Amniotic epithelial cell (primary cell): ENCODE measurements at places on chromosomes 4 and X.

GRCh38 chrX:50111742-50112141, 89.1 kb downstream of the AKAP4 start:
- no peak for DNase-seq

DNA sequence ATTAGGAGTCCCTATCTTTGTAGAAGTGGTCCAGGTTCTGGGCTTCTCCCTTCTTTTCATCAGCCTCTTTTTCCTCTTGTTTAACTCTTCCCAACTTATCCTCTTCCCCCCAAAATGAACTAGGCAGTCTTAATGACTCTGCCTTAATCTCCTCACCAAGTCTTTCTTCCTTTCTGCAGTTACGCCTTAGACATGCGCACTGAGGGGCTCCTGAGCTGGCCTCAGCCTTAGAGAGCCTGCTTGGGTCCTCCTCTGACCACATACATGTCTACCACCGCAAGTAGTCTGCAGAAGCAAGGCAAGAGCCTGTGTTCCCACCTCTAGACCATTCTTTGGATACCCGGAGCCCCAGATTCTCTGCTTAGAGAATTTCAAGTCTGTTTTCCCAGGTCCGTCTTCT, 199.9 kb downstream of the MGST2 start:
- no peak for DNase-seq

GRCh38 chrX:27976284-27976683, 5.0 kb downstream of the DCAF8L1 start:
- no peak for DNase-seq

GRCh38 chr4:163562496-163562895, 68.0 kb downstream of the TMA16 start:
- no peak for DNase-seq

DNA sequence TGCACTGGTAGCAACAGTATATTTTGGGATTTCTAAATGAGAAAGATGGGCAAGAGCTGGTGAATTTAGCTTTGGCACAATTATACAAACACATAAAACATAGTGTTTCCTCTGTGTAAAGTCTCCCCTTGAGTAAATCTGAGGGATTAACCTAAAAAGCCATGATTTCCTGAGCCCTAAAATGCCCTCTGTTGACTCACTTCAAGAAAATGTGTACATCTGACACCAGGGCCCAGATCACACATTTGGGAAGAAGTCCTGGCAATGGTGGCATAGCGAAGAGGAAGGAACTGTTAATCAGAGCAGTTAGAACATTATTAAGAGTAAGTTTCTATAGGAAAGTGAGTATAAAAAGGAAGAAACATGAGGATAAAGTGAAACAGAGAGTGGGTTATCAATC, 338.5 kb downstream of the SPOCK3 start:
- no peak for DNase-seq

- peak; percentile 68 for DNase-seq
Observed at GRCh38 chr4:156677131-156677531, 294.5 kb downstream of the PDGFC start.

- DNase-seq: no peak
Observed at GRCh38 chr4:22625311-22625710, 67.4 kb upstream of the GBA3 start.

GRCh38 chr4:70743731-70744130, 22.0 kb downstream of the RUFY3 start:
- DNase-seq: peak; percentile 65

- peak; percentile 41 for DNase-seq
Observed at GRCh38 chr4:7434766-7435150, at the start of gene PSAPL1. PSAPL1 (minus strand) TSS chr4:7434930; CDS start chr4:7434879, 51 bp downstream.

- no peak for DNase-seq
Observed at GRCh38 chr4:96465834-96466233, 625.9 kb downstream of the PDHA2 start.

DNA sequence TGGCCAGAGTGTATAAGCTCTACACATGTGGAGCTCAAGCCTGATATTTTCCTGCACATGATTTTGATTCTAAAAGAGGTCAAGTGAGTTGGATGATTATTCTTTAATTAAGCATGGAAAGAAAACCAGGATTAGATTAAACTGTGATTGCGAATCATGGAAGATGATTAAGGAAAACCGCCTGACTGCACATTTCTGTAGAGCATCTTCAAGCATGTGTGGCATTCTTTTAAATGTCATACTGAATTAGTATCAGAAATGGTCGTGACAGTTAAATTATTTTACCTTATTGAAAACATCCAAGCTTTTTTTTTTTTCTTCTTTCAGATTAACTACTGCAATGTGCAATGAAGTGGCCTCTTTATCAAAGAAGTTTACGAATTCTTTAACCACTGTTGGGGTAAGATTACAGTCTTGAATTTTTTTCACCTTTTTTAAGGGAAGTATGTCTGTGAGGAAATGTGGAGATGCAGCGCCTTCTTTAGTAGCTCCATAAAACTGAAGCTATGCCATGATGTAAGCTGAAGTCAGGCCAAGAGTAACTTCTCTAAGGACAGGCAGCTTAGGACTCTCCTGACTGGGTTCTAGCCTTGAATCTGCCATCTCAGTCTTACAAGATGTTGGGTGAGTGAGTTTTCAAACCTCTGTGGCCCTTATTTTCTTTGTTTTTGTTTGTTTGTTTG, 67.9 kb downstream of the FAM114A1 start:
- DNase-seq: no peak

- no peak for DNase-seq
Observed at GRCh38 chr4:107035819-107036583, at the start of gene DKK2. DKK2 (minus strand) TSS chr4:107036313; CDS start chr4:107035591, 722 bp downstream.

DNA sequence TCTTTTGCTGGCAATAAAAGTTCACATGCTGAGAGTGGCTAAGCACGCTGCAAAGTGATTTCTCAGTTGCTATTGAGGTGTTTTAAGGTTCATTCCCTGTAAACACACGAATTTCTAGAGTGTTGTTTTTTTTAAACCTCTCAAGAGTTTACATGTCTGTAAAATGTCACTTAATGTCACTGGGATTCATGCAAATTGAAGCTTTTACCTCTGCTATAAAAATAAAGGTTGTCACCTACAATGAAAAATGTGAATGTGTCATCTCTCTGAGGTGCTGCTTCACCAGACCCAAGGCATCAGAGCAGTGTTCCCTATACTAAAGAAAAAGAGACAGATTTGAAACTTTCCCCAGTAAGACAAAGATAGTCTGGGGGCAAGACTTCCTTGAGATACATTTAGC, 127.0 kb downstream of the PPA2 start:
- DNase-seq: no peak

- DNase-seq: no peak
Observed at GRCh38 chr4:170190265-170190664, 100.5 kb upstream of the AADAT start.

- no peak for DNase-seq
Observed at GRCh38 chr4:56821381-56822243, at the start of gene SPINK2. SPINK2 (minus strand) TSS chr4:56821701; CDS start chr4:56821662, 39 bp downstream.

- no peak for DNase-seq
Observed at GRCh38 chr4:76704133-76704881, 193.6 kb downstream of the SOWAHB start.

GRCh38 chrX:39808471-39808917, 289.3 kb downstream of the BCOR start:
- peak; percentile 49 for DNase-seq

DNA sequence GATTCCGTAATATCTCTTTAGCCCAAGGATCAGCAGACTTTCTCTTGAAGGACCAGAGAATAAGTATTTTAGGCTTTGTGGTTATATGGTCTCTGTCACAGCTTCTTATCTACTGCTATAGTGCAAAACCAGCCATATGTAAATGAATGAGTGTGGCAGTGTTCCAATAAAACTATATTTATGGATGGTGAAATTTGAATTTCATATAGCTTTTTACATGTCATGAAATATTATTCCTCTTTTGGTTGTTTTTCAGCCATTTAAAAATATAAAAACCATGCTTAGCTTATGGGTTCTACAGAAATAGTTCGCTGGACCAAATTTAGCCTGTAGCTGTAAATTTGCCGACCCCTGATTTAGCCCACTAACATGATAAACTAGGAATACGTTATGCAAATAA, 18.0 kb upstream of the MSMO1 start:
- DNase-seq: no peak

GRCh38 chrX:134244043-134244442, 7.1 kb downstream of the CCDC160 start:
- DNase-seq: no peak
